ENCODE measurements at places on chromosomes 11 and 22.

- no peak for DNase-seq
Observed at GRCh38 chr22:36194385-36194784, 7.2 kb downstream of the APOL4 start.

DNA sequence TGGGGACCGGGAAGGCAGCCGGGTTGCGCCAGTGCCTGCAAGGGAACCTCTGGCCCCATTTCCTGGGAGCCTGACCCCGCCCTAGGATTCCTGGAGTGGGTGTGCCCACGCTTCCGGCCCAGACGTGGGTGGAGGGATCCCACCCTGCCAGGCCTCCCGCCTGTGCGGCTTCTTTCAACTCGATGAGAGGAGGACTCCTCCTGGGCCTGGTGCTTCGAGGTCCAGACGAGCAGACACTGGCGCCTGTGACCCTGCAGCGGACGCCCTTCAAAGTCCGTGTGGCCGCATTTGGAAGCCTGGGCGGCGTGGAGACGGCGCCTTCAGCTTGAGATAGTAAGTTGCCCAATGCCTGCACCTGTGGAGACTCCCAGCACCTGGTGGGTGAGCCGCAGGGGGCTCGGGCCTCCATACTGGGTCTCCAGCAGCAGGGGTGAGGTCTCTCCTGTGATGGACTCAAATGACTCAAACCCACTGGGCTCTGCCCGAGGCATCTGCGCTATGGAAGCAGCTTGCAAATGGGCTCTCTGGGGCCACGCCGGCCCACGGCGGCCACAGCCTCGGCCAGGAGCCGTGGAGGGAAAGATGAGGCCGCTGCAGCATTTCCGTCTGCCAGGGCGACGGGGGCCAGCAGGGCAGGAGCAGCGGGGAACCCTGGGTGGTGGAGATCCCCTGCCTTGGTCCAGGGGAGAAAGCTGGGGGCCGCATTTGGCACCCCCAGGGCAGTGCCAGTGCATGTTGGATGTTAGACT lies 64.3 kb upstream of the PPARA start:
- no peak for DNase-seq

GRCh38 chr11:15874704-15875103 lies 481.6 kb downstream of the SOX6 start:
- no peak for DNase-seq

- no peak for DNase-seq
Observed at GRCh38 chr11:107562647-107563208, 2.8 kb downstream of the ALKBH8 start.

DNA sequence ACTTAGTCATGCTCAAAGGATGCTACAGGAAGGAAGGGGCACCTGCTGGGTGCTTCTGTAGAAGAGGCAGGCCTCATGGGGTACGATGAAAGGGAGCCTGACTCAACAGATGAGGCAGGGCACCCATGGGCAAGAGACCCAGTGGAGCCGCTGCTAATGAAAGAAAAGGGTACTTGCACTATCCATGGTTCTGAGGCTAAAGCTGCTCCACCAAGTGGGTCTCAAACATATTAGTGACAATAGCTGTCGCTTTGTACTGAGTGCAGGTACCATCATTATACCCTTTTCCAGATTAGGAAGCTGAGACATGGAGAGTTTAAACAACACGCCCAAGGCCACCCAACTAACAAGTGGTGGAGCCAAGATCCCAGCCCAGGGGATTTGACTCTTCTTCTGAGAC lies 127.5 kb upstream of the SERPIND1 start:
- no peak for DNase-seq

- no peak for DNase-seq
Observed at GRCh38 chr11:125562430-125562829, 6.8 kb upstream of the EI24 start.

DNA sequence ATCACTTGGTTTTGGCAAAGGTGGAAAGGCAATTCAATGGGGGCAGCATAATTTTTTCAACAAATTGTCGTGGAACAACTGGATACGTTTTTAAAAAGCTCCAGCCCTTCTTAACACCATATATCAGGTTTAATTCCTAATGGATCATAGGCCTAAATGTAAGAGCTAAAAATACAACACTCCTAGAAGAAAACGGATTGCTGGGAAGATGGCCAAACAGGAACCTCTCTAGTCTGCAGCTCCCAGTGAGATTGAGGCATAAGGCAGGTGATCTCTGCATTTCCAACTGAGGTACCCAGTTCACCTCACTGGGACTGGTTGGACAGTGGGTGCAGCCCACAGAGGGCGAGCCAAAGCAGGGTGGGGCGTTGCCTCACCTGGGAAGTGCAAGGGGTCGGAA lies 32.4 kb upstream of the SCGB1D1 start:
- no peak for DNase-seq

GRCh38 chr11:1167751-1168231 lies 10.0 kb downstream of the MUC5AC start:
- no peak for DNase-seq

GRCh38 chr11:9380773-9381172 lies 3.7 kb upstream of the IPO7 start:
- DNase-seq = no peak

GRCh38 chr11:76910620-76911414 lies 50.1 kb downstream of the ACER3 start:
- DNase-seq = no peak

DNA sequence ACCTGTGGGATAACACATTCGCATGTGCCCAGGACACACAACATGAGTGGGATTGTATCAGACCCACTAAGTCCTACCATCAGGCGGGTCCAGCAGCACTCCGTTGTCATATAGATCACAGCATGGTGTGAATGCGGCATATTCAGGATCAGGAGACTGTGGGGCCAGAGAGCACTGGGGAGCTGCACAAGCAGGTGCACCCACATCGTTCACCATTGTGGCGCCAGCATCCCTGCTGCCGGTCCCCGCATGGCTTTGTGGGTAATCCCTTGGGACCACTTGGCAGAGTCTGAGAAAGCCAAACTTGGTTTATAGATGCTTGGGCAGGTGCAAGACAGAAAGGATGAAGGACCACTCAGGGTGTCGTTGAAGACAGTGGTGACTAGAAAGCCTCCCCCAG lies 201.6 kb upstream of the B3GAT1 start:
- DNase-seq = no peak

GRCh38 chr11:83717537-83717936 lies 431.4 kb upstream of the CCDC90B start:
- no peak for DNase-seq

GRCh38 chr22:34135749-34136148 lies 215.5 kb upstream of the LARGE1 start:
- DNase-seq = no peak

DNA sequence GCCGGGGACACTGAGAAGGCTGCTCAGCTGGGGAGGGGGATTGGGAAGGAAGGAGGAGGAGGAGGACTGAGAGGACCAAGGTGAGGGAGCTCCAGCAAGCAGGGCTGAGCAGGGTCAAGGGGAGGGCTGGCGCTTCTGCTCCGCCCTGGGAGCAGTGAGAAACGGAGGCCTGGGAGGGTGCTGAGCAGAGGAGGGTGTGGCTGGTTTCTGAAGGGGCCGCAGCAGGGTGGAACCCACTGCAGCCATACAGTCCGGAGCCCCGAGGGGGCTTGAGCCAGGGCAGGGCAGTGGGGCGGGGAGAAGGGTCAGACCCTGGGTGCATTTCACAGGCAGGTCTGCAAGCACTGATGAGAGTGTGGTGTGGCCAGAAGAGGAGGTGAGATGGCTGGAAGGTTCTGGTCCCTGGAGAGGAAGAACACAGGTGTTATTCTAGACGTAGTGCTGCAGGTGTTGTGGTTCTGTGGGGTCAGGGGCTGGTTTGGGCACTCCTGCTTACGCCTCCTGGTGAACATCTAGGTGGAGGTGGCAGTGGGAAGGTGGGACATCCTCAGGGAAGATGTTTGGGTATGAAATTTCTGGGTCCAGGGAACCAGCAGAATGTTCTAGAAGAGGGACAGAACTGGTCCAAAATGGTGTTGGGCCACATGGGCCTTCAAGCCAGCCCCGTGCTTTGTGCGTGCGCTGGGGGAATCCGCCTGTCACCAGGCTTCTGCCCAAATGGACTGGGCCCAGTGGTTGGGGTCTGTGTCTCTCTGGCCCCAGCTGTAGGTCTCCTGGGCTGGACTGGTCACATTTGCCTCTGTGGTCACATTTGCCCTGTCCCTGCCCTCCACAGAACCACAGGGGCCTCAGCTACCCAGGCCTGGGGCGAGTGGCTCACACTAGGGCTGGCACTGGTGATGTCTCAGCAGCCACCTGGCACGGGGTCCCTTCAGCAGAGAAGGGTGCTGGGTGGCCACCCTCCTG lies 714.7 kb downstream of the BRD1 start:
- DNase-seq = no peak

DNA sequence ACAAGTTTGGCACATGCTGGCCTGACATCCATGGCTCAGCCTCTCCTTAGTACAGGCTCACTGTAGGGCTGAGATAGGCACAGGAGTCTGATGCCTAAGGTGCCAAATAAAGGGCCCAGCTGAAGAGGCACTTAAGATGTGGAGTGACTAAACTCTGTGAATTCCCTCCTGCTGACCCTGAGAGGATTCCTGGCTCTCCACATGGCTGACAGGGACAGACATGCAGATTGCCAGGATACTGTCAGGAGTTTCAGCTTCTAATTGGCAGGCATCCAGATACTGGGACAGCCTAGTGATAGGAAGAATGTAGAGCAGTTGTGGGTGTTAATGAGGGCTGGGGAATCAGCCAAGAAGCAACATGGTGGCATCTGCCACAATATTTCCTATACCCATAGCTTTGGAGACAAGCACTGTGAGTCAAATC lies 558.7 kb downstream of the INSC start:
- no peak for DNase-seq

- no peak for DNase-seq
Observed at GRCh38 chr11:110797453-110797852, 85.2 kb upstream of the ARHGAP20 start.

- peak; percentile 29 for DNase-seq
Observed at GRCh38 chr11:61447601-61448551, 18.0 kb downstream of the SDHAF2 start.

DNA sequence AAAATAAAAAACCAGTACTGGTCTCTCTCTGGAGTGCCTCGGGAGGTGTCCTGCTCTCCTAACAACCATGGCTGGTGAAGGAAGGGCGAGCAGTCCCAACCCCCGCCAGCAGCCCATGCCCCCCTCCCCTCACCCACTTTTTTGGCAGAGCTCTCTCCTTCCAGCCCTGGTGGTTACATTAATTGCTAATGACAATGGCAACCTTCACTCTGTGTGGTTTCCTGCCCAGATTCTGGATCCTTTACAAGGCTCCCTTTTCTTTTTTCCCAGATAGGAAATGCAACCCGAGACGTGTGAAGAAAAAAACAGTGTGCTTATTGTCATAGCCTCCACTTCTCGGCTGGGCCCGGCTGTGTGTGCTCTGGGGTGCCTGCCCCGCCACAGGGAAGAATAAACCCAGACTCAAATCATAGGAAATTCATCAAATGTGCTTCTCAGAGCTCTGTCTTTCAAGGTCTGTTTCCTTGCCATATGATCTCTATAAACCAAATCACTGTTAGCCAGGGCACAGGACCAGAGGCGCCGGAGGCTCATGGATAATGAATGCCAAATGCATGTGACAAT lies 513.0 kb downstream of the SOX6 start:
- DNase-seq = no peak

GRCh38 chr11:76218449-76219178 lies 12.3 kb upstream of the WNT11 start:
- no peak for DNase-seq

- DNase-seq = no peak
Observed at GRCh38 chr11:87351676-87352075, 313.9 kb downstream of the TMEM135 start.

DNA sequence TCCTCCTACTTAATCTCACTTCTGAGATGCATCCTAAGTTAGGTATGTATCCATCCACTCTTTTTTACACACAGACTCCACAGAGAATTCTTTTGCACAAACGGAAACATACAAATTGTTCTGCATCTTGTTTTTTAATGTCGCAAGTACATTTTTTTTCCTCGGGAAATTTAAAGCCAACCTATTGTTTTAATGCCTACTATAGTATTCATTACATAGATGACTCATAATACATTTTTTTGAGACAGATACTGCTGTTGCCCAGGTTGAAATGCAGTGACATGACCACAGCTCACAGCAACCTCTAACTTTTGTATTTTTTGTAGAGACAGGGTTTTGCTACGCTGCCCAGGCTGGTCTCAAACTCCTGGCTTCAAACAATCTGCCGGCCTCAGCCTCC lies 90.8 kb upstream of the TMEM45B start:
- DNase-seq = no peak

DNA sequence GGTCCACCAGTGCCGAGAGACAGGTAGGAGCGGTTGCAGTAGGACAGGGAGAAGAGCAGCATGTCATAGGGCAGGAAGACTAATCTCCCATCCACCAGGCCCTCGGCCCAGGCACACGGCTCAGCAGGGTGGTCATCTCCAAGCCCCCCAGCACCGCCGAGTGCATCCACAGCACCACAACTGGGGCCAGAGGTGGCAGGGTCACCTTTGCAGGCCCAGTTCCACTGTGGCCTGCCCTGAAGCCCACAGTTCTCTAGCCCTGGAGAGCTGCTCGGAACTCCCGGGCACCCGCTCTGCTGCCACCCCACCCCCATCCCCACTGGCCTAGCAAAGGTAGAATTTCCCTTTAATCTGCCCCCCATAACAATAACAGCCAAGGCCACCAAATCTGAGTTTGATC lies 49.1 kb upstream of the LRRC32 start:
- no peak for DNase-seq

DNA sequence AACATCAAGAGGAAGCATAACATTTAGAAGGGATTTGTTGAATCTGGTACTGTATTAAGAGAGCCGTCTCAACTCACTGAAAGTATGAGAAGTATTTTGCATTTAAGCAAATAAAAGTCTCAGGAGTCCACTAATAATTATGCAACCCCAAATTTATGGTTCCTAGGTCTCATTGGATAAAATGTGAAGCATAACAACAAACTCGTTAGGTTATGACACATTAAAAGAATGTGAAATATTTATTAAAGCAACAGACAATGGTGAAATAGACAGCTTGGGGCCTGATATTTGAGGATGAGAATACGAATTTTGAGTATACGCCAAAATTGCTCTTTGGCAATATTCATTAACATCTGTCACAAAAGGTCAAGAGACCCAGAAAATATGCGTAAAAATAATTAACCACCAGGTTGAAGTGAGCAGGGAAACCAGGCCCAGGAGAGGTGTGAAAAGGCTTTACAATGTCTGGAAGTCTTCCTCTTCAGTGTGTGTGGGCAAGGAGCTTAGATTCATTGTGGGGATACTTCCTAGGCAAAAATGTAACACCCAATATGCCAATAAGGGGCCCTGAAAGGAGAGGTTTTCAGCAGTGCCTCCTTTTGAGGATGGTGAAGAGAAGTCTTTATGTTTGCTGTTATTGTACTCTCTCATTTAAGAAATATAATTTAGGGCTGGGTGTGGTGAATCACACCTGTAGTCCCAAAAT lies 89.2 kb downstream of the FDX1 start:
- no peak for DNase-seq

- no peak for DNase-seq
Observed at GRCh38 chr11:134240592-134240991, 12.6 kb downstream of the THYN1 start.

- DNase-seq = no peak
Observed at GRCh38 chr11:123427405-123427804, 2.7 kb upstream of the GRAMD1B start.

DNA sequence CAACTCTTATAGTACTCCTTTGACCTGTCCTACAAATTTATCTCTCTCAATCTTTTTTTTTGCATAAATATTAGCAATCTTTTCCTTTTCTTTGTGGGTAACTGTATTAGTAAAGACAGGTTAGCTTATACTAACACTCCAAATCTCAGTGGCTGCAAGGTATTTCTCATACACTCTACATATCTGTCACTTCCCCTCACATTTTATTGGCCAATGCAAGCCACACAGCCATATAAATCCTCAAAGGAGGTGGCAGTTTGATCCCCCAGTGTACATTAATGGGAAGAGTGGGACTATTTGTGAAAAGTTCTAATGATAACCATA lies 42.6 kb upstream of the EED start:
- no peak for DNase-seq

Measured in activated T-cell treated with anti-CD3 and anti-CD28 coated beads, Interleukin-2, amount 50 U/mL, for 48 hours (primary cell).